Right renal pelvis (tissue), 4 donors: ENCODE measurements at places on chromosomes 5 and 9.

DNA sequence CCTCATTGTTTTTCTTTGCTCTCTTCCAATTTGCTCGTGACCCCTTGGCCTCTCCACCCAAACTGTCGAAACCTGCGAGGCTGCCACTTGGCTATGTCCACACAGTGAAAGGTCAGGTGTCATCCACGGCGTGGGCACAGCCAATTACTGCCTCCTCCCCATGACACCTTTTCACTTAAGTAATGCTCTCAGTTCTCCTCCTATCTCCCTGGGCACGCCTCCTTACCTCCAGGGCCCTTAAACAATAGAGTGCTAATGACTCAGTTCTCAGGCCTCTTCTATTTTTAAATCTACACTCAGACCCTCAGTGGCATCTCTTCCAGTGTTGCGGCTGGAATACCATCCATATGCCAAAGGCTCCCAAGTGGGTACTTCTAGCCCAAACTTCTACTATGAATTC, 256.8 kb downstream of the ROR2 start:
- no peak for DNase-seq

DNA sequence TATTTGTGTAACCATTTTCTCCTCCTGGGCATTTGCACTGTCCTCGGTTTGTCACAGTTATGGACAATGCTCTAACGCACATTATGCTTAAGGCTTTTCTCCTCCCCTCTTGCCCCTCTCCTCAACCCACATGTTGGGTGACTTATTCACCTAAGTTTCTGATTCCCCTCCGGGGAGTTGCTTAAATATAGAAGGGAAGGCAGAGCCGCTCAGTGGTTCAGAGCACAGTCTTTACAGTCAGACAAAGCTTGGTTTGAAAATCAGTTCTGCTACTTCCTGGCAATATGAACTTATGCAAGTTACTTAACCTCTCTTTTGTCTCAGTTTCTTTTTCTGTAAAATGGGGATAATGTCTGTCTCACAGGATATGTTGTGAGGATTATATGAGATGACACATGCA, 41.2 kb upstream of the SPRY4 start:
- DNase-seq = no peak

GRCh38 chr5:127571314-127572131, 54.1 kb downstream of the PRRC1 start:
- DNase-seq = no peak

GRCh38 chr9:14563902-14564624, 129.2 kb downstream of the ZDHHC21 start:
- DNase-seq = no peak

GRCh38 chr5:58064801-58065200, 395.1 kb downstream of the PLK2 start:
- no peak for DNase-seq
